ENCODE measurements at places on chromosomes 4 and X. TPM values are rescaled to one million over a fixed set of nuclear protein-coding genes. Genes with fewer than 3 reads are reported as not detected.

Gene MAGEA9
- total RNA-seq = not detected

Gene CFI
- total RNA-seq = not detected

Gene ARHGAP6
- not detected for total RNA-seq

Gene HAND2
- not detected for total RNA-seq

Gene PRRG1
- total RNA-seq = not detected

Gene CENPVL1
- total RNA-seq = not detected

Gene HMX1
- total RNA-seq = not detected

Gene SUPT20HL1
- total RNA-seq = not detected

Gene CYTL1
- not detected for total RNA-seq

Gene C1QTNF7
- not detected for total RNA-seq

Gene SH3TC1
- 17.1 TPM for total RNA-seq

Gene UTP3
- total RNA-seq = 30.0 TPM

Gene STS
- 1.7 TPM for total RNA-seq

Gene MAB21L2
- total RNA-seq = not detected

Gene CT83
- not detected for total RNA-seq

Gene TEX13C
- total RNA-seq = not detected

Gene NAT8L
- 2.0 TPM for total RNA-seq

Gene AGTR2
- not detected for total RNA-seq

Gene TTC29
- total RNA-seq = not detected

Gene BOD1L1
- 35.0 TPM for total RNA-seq

Gene CNGA1
- total RNA-seq = not detected

Gene SLC7A11
- 2.0 TPM for total RNA-seq

Gene NLGN3
- total RNA-seq = 1.3 TPM

Gene ATRX
- total RNA-seq = 79.2 TPM

Gene RAB9B
- total RNA-seq = 0.98 TPM

Gene CTAG2
- not detected for total RNA-seq

Gene HTN3
- total RNA-seq = not detected

Gene CLDN22
- total RNA-seq = not detected

Gene KLF8
- total RNA-seq = 21.3 TPM

Gene PABPC1L2A
- total RNA-seq = not detected

Gene VCX2
- total RNA-seq = not detected

Gene ADGRG4
- total RNA-seq = not detected

Gene IL2
- 0.75 TPM for total RNA-seq

Gene QDPR
- 21.8 TPM for total RNA-seq
